Smooth muscle cell of trachea (primary cell): ENCODE measurements at places on chromosomes 12 and 14. TPM values are rescaled to one million over a fixed set of nuclear protein-coding genes. Genes with fewer than 3 reads are reported as not detected.

The KRT3 gene
- not detected in 2 replicates for total RNA-seq

The RGS6 gene
- total RNA-seq: not detected in 2 replicates

The C12orf54 gene
- not detected in 2 replicates for total RNA-seq

The PROX2 gene
- not detected in 2 replicates for total RNA-seq

The ZNF140 gene
- 21.0 and 26.6 TPM in 2 replicates for total RNA-seq

The TMEM179 gene
- total RNA-seq: not detected in 2 replicates

The KLHDC1 gene
- 4.8 TPM in 2 replicates for total RNA-seq

The DLK1 gene
- total RNA-seq: under 0.01 TPM in 1 of 2 replicates, not detected in the other

The LRP1-AS gene
- total RNA-seq: not detected in 2 replicates

The PIWIL1 gene
- total RNA-seq: 0.17 TPM in 1 of 2 replicates, not detected in the other

The TAS2R7 gene
- total RNA-seq: not detected in 2 replicates

The PMEL gene
- total RNA-seq: 0.33 and 1.6 TPM in 2 replicates

The PRIMA1 gene
- total RNA-seq: not detected in 2 replicates

The PAPOLA gene
- total RNA-seq: 94.4 and 113 TPM in 2 replicates

The NANOG gene
- total RNA-seq: under 0.01 TPM in 2 replicates

The ENO2 gene
- total RNA-seq: 20.1 and 29.3 TPM in 2 replicates

The NGB gene
- total RNA-seq: not detected in 2 replicates

The SLC24A4 gene
- under 0.01 TPM in 2 replicates for total RNA-seq

The UNG gene
- 15.9 and 30.3 TPM in 2 replicates for total RNA-seq

The GPR137C gene
- 0.17 and 0.58 TPM in 2 replicates for total RNA-seq

The CAPZA3 gene
- total RNA-seq: not detected in 2 replicates

The GALNT8 gene
- total RNA-seq: under 0.01 and 0.29 TPM in 2 replicates
